ENCODE measurements at places on chromosomes 7 and 10. TPM values are rescaled to one million over a fixed set of nuclear protein-coding genes. Genes with fewer than 3 reads are reported as not detected.

The GJD4 gene
- total RNA-seq = not detected

The HOGA1 gene
- total RNA-seq = 0.67 TPM

The C10orf105 gene
- not detected for total RNA-seq

The FAM241B gene
- total RNA-seq = 24.9 TPM

The TRIM50 gene
- not detected for total RNA-seq

The VGF gene
- 1.3 TPM for total RNA-seq

The RTKN2 gene
- 36.2 TPM for total RNA-seq

The TRPV6 gene
- 4.0 TPM for total RNA-seq

The RARRES2 gene
- total RNA-seq = not detected

The LRRC17 gene
- total RNA-seq = 0.39 TPM

The SKIDA1 gene
- 6.3 TPM for total RNA-seq

The TMEM225B gene
- total RNA-seq = 0.27 TPM

The SPDYE8 gene
- total RNA-seq = not detected

The METTL27 gene
- 1.7 TPM for total RNA-seq

The RBM20 gene
- 0.36 TPM for total RNA-seq

The NAT16 gene
- total RNA-seq = 0.19 TPM

The PNLIPRP3 gene
- not detected for total RNA-seq

The COBL gene
- 63.6 TPM for total RNA-seq

The PNPLA8 gene
- 16.5 TPM for total RNA-seq

The ECHDC3 gene
- 27.9 TPM for total RNA-seq

The FAM25G gene
- total RNA-seq = not detected

The VWC2 gene
- not detected for total RNA-seq

The CALHM1 gene
- total RNA-seq = not detected

The MMP21 gene
- not detected for total RNA-seq

The OPN4 gene
- total RNA-seq = not detected

The MYH16 gene
- total RNA-seq = not detected

The CRTAC1 gene
- total RNA-seq = not detected

The ZNF3 gene
- 41.1 TPM for total RNA-seq

The TAS2R39 gene
- not detected for total RNA-seq

The RBP4 gene
- total RNA-seq = 255 TPM

All from Caco-2 (cell line).